Activated effector memory CD4-positive, alpha-beta T cell treated with anti-CD3 and anti-CD28 coated beads, Interleukin-2, amount 50 U/mL, for 16 hours (primary cell): ENCODE measurements at places on chromosomes 5 and 9.

DNA sequence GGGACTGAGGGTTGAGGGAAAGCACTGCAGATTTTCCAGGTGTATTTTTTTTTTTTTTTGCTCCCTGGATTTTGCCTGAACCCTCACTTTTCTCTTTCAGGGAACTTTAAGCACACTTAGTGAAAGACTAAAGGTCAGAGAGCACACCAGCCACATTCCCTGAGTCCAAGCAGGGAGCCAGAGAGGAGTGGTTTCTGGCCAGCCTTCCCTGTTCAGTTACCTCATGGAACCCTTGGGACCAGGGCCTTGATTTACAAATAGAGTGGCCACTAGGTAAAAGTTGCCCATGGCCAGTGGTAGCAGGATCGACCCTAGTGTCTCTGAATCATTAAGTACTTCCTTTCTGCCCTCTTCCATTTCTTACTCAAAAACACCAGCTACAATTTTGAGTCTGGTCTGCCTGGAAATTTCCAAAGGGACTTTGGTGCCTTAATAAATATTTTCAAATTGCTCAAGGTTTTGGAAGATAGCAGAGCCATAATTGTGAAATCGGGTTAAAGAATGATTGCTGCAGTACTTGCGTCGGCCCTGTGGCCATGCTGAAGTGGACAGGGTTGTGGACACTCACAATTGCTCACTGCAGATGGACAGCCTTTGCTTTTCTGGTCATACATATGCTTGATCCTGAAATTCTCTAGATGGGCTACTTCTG, 14.5 kb downstream of the PALM2AKAP2 start:
- DNase-seq: no peak

- no peak for DNase-seq
These were observed 152.8 kb downstream of the SPOCK1 start for GRCh38 chr5:137346281-137346680.

DNA sequence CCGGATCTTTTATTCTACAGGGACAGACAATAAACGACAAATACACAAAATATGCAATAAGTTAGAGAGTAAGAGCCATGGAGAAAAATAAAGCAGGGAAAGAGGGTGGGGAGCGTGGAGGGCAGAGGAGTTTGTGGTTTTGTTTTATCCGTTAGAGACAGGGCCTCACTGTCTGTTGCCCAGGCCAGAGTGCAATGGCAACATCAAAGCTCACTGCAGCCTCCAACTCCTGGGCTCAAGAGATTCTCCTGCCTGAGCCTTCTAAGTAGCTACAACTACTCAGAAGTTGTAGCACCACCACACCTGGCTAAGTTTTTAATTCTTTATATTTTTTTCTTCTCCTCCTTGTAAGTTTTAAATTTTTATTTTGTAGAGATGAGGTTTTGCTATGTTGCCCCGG, 54.5 kb upstream of the CTNNA1 start:
- DNase-seq: no peak

DNA sequence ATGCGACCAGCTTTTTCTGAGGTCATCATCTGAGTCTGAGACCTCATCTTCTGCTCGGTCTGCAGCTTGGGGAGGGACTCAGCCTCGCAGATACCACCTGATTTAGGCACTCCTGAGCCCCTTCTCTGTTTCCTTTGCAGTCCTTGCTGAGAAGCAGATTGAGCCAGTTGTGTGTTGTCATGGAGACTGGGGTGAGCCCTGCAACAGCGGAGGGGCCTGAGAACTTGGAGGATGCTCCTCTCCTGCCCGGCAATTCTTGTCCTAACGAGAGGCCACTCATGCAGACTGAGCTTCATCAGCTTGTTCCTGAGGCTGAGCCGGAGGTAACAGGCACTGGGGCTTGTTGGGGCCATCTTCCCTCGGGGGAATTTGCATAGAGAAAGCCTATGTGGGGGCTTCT, 19.2 kb downstream of the TEX53 start:
- no peak for DNase-seq

GRCh38 chr5:87027570-87027969, 240.1 kb upstream of the RASA1 start:
- DNase-seq: no peak

DNA sequence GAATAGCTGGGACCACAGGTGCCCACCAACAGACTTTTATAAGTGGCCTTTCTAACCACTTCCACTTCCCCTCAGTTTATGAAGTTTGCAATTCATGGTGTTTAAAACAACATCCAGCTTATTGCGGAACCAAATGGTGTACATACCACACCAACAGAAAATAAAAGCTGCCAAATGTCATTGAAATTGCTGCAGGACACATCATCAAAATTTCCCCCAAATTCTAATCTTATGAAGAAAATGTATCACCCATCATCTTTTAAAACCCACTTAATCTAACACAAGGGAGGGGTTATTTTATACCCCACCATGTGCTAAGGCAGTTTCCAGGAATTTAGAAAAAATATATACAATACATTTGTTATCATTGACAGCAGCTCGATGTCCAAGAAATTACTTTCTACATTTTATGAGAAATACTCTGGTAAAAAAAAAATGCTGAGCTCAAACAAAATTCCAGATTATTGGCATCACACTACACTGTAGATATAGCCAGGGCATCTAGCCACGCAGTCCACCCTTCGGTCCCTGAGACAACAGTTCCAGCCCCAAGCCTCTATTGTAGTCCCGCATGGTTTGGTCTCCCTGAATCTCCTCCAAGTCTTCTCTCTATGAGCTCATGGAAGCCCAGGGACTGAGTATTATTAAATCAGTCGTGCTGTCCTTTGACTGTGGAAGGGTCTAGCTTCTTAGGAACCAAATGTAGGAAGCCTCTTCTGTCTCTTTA, 372.8 kb upstream of the SLC30A5 start:
- no peak for DNase-seq

DNA sequence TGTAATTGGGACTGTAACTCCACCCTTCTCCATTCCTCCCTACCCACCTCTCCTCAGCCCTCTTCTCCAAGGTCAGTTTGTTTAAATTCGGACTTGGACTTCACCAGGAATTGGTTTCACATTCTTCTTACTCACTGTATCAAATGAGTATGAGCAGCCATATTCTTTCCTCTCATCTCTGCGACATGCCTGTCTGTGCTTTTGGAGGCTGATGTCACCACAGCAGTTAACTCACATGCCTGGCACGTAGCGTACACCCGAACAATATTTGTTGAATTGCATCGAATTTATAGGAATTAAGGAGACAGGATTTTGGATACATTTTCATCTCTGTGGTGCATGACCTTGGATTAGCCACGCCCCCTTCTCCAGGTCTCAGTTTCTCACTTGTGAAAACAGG, 291.1 kb downstream of the ASTN2 start:
- DNase-seq: no peak

- no peak for DNase-seq
These were observed 22.3 kb upstream of the OMD start for GRCh38 chr9:92446536-92446935.
